ENCODE measurements at places on chromosomes 16 and 17.

DNA sequence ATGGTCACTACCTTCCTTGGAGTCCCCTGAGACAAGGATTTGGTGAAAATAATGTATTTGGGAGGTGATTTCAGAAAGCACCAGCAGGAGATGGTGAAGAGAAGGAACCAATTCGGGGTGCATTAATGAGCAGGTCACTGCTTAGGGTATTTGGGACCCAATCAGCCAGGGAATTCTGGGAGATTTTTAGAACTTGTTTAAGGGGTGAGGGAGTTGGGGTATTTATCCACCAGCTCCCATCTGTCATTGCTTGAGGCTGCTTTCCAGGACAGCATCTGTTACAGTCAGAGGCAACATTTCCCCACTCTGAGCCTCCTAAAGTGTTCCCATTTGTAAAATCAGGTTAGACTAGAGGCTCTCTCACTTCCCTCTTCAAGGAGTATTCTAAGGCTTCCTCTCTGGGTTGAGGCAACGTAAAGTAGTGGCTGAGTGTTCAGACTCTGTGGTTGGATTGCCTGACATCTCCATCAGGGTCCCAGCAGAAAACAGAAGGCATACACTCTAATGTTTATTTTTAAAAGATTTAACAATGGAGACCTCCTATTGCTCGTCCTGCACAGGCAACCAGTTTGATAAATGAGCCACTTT is 60.9 kb downstream of the CLEC19A start:
- DNase-seq = no peak

GRCh38 chr17:44557651-44558285 is 484 bp downstream of the FZD2 start:
- DNase-seq = peak; percentile 52

DNA sequence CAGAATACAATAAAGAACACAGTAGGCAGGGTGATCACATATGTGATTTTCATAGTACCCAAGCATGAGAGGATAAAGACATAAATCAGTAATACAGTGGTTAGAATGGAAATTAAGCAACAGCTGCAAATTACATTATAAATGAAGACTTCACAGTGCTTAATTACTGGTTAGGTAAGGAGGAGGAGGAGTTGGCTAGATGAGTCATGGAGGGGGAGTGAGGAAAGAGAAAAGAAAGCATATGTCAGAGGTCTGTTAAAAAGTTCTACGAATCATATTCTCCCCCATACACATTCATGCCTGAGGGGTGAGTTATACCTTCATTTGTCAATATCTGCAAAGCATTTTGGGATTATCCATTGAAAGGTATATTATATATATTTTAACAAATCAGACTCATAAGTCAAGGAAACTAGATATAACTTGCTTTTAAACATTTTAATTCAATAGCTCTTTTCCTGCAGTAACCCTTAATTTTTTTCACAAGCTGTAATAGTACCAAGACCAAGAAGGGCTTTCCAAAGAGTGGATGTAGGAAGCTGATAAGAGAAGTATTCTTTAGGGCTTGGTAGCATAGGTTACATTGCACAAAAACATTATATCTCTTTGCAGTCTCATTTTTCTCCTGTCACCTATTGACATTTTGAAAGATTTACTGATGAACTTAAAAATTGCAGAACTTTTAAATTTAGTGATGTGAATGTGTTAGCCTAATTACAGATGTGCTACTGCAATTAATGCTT is 99.3 kb downstream of the STXBP4 start:
- DNase-seq = no peak

- no peak for DNase-seq
Measured at GRCh38 chr17:65985571-65985970, 206.4 kb downstream of the CEP112 start.

GRCh38 chr17:12180644-12181261 is 160.1 kb downstream of the MAP2K4 start:
- DNase-seq = peak; percentile 7

DNA sequence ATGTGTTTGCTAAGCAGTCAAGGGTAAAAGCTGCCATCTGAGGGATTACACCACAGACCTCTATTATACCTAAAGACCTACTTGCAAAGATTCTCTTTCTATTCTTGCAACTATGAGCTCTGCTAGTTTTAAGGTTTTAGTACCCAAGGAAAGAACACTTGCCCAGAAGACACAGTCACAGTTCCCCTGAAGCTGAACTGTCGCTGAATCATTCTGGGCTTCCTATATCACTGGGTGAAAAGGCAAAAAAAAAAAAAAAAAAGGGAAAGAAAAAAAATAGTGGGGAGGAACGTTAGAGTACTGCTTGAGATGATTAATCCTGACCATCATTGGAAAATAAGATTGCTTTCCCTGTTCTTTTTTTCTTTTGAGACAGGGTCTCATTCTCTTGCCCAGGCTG is 37.9 kb downstream of the LYRM1 start:
- no peak for DNase-seq

DNA sequence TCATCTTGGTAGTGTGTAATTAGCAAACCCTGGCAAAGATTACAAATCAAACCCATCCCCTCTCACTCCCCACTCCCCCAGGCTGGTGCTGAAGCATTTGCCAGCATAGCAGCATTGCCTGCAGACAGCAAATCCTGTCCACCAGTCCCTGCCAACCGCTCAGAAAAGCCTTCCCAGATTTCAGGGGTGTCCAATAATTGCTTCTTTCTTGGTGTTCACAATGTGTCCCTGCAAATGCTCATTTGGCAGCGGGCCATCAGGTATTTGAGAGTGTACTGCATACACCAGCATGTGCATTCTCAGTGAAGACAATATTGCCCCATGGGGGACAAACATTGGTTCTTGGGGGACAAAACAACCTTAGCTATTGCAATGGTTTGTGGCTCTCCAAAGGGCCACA is 28.2 kb downstream of the ORC6 start:
- DNase-seq = no peak

DNA sequence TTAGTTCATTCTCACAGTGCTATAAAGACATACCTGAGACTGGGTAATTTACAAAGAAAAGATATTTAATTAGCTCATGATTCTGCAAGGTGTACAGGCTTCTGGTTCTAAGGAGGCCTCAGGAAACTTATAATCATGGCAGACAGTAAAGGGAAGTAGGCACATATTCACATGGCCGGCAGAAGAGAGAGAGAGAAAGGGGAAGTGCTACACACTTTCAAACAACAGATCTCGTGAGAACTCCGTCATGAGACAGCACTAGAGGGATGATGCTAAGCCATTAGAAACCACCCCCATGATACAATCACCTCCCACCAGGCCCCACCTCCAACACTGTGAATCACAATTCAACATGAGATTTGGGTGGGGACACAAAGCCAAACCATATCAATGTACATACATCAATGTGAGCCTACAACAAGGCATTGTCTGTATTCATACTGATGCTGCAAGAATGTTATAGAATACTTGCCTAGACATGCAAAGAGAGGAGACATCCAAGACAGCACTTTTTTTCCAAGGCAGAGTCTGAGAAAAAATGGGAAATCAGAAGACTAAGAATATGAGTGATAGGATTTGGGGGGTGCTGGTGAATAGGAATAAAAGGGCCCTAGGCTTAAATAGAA is 114.8 kb upstream of the XYLT1 start:
- no peak for DNase-seq

- no peak for DNase-seq
Measured at GRCh38 chr16:51040637-51041036, 110.4 kb downstream of the SALL1 start.

DNA sequence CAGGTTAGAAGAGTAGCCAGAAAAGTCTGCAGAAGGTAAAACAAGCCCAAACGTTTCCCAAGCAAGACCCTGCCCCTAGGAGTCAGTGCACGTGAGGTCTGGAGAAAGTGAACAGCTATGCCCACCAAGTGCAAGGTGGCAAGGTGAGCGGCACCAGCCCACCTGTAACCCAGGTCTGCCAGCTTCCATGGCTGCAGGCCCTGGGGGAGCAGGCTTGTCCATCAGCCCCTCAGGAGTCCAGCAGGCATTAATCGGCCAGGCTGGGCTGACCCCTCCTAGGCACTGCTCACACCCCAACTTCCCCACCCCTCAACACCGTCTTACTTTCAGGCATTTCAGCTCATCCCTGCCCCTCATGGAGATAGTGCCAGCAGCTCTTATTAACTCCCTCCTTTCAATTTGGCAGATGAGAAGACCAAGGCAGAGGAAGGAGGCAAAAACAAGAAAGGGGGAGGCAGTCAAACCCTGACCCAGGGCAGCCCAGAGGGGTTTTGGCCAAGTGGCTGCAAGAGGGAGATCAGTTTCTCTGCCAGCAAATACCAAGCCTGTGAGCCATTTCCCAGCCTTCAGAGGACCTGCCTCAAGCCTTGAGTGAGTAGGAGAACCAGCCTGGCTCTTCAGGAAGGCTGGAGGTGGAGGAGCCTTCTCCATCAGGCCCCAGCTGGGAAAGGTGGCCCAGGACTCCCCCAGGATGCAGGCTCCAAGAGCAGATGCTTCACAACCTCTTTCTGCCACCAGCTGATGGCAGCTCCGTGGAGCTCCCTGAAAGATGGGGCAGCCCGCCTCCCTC is 14.7 kb downstream of the BEAN1 start:
- DNase-seq = no peak

All from activated naive CD8-positive, alpha-beta T cell treated with anti-CD3 and anti-CD28 coated beads for 36 hours (primary cell).